ENCODE measurements at places on chromosomes 13 and 19. TPM values are rescaled to one million over a fixed set of nuclear protein-coding genes. Genes with fewer than 3 reads are reported as not detected.

Gene PDX1
- polyA plus RNA-seq, result not detected

Gene S1PR4
- not detected for polyA plus RNA-seq

Gene GRIN3B
- polyA plus RNA-seq, result 0.28 TPM

Gene SIGLEC9
- polyA plus RNA-seq, result not detected

DNA sequence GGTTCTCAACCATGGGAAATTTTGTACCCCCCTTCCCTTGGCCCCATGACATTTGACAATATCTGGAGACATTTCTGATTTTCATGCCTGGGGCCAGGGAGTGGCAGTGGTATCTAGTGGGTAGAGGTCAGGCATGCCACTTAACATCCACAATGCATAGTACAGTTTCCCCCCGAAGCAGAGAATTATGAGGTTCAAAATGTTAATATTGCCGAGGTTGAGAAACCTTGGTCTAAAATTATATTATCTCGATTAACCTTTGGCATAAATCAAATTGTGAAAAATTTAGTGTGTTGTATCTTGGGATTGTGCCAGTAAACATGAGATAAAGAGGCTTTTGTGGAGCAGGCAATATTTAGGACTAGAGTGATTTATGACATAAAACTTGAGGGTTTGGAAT, 147.9 kb downstream of the LMO7 start:
- no peak for DNase-seq

DNA sequence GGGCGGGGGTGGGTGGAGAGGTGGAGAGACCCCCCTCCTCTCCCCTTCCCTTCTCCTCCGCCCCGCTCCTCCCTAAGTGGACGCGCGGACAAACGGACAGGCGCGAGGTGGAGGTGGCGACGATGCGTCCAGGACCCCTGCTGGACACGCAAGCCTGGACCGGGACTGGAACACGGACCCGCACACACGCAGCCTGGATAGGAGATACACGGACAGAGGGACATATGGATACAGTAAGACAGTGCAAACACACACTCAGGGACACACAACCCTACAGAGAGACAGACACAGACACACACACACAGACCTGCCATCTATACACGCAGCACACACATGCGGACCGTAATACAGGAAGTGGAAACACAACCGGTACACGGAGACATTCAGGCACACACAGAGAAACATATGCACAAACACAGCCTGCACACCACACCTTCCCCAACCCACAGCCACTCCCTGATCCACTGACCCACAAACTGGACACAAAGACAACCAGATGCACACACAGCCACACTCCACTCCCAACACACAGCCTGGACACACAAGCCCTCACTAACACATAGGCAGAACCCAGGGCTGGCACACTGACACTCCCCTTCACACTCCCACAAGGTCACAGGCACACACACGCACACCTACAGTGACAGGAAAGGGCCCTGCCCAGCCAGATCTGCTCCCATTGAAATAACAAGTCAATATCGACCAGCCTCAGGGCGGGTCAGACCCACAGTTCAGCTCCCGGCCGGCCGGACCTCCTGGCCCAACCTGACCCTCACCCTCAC, 696 bp upstream of the ERFL start:
- DNase-seq, result no peak

All from GM23338 (cell line).